ENCODE measurements at places on chromosomes 1 and 21. TPM values are rescaled to one million over a fixed set of nuclear protein-coding genes. Genes with fewer than 3 reads are reported as not detected.

Gene LEFTY1
- total RNA-seq, result not detected

Gene CSF3R
- total RNA-seq, result not detected

Gene HES2
- 31.5 TPM for total RNA-seq

Gene EFNA3
- total RNA-seq, result 0.80 TPM

Gene STYXL2
- not detected for total RNA-seq

Gene OPRD1
- not detected for total RNA-seq

Gene OR2G6
- not detected for total RNA-seq

Gene GBP3
- total RNA-seq, result 39.9 TPM

Gene PDZK1
- total RNA-seq, result not detected

Gene ADAMTS5
- total RNA-seq, result 0.05 TPM

Gene SPRR2E
- total RNA-seq, result not detected

Gene CLEC20A
- total RNA-seq, result 0.15 TPM

Gene GNPAT
- 59.6 TPM for total RNA-seq

Gene SMYD3
- total RNA-seq, result 22.2 TPM

Gene PYCR2
- total RNA-seq, result 41.6 TPM

Gene ZYG11A
- total RNA-seq, result 1.1 TPM

Gene CASQ2
- total RNA-seq, result not detected

Gene SDC3
- 11.9 TPM for total RNA-seq

Gene KCNT2
- total RNA-seq, result 0.13 TPM

Gene TRPM2
- total RNA-seq, result 18.3 TPM

Measured in mammary microvascular endothelial cell (primary cell).